Cardiac ventricle fibroblast (primary cell): ENCODE measurements at places on chromosomes 11 and 22. TPM values are rescaled to one million over a fixed set of nuclear protein-coding genes. Genes with fewer than 3 reads are reported as not detected.

The POTEH gene
- not detected in 2 replicates for total RNA-seq

The RAB39A gene
- not detected in 2 replicates for total RNA-seq

The THRSP gene
- total RNA-seq = 0.78 TPM in 1 of 2 replicates, not detected in the other

The MPZL2 gene
- total RNA-seq = 0.44 and 0.68 TPM in 2 replicates

The KDM4D gene
- total RNA-seq = 0.25 and 0.64 TPM in 2 replicates

The CRYBB2 gene
- not detected in 2 replicates for total RNA-seq

The PIM3 gene
- 24.8 and 26.5 TPM in 2 replicates for total RNA-seq

The PTPRJ gene
- 2.3 and 2.4 TPM in 2 replicates for total RNA-seq

The TMEM86A gene
- total RNA-seq = 2.2 and 3.1 TPM in 2 replicates
